ENCODE measurements at places on chromosomes 13 and 19.

DNA sequence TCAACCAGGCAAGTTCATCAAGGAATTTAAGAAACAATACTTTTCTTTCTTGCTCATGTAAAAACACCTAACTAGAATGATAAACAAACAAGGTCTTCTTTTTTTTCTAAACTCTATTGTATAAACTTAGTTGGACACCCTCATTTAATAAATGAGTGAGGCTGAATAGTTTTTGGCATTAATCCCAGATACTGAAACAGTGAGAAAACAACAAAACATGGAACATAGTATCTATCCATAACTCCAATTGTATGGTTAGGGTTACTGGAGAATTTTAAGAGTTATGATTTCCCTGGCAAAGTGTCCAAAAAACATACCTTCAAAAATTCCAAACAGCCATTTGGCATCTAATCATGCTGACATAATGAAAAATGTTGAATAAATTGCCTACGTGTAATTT is 5.8 kb upstream of the POMP start:
- DNase-seq: no peak

DNA sequence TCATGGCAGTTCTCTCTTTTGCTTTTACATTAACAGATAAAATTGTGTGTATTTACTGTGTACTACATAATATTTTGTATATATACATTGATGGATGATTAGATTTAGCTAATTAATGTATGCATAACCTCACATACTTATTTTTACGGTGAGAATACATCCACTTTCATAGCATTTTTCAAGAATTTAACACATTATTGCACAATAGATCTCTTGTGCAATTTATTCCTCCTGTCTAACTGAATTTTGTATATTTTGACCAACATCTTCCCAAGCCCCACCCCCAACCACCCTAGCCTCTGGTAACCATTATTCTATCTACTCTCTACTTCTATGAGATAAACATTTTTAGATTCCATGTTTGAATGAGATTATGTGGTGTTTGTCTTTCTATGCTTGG is 194.7 kb downstream of the RBM26 start:
- no peak for DNase-seq

- DNase-seq: no peak
Measured at GRCh38 chr19:3524904-3525451, 14.0 kb upstream of the TEKTIP1 start.

GRCh38 chr19:53193535-53194222 is 521 bp upstream of the ZNF665 start:
- no peak for DNase-seq

DNA sequence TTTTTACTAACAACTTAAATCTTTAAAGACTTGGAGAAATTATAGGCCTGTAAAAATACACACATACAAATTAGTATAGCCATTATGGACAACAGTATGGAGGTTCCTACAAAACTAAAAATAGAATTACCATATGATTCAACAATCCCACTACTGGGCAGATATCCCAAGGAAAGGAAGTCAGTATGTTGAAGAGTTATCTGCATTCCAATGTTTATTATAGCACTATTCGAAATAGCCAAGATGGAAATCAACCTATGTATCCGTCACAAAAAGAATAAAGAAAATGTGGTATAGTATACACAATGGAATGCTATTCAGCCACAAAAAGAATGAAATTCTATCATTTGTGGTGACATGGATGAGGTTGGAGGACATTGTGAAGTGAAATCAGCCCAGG is 37.2 kb downstream of the SLITRK1 start:
- peak; percentile 52 for DNase-seq

DNA sequence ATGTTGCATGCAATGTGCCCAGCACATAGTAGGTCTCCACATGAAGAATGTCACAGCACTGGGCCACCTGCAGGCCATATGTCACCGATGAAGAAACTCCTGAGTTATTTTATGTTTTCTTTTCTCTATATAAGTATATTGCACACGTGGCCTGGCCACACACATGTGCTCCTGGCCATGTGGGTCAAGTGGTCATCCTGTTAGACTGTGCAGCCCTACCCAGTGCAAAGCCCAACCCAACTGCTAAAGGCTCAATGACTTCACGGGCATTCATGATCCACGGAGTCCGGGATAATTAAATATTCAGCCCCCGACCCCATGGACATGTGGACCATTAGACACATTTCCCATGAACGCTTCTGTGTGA is 163.2 kb downstream of the TEX29 start:
- no peak for DNase-seq

- no peak for DNase-seq
Measured at GRCh38 chr13:32127691-32128090, 96.1 kb downstream of the FRY start.

- DNase-seq: no peak
Measured at GRCh38 chr19:46287585-46287984, 9.3 kb upstream of the HIF3A start.

GRCh38 chr19:2329149-2329478 is 630 bp downstream of the SPPL2B start:
- no peak for DNase-seq

GRCh38 chr13:51225029-51225428 is 2.8 kb downstream of the FAM124A start:
- DNase-seq: no peak

DNA sequence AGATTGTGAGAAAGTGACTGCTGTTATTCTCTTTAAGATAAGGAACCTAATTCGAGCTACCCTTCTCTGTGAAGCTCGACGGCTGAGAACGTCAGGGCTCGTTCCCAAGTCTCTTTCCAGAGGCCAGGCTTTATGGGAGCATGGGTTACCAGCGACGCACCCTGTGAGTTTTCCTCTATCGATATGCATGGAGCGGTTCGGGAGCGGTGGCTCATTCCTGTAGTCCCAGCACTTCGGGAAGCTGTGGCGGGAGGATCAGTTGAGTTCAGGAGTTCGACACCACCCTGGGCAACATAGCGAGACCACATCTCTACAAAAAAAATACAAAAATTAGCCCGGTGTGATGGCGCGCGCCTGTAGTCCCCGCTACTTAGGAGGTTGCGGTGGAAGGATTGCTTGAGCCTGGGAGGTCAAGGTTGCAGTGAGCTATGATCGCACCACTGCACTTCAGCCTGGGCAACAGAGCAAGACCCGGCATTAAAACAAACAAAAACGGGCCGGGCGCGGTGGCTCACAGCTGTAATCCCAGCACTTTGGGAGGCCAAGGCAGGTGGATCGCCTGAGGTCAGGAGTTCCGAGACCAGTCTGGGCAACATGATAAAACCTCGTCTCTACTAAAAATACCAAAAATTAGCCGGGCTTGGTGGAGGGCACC is 681 bp upstream of the ZNF606 start:
- DNase-seq: no peak

DNA sequence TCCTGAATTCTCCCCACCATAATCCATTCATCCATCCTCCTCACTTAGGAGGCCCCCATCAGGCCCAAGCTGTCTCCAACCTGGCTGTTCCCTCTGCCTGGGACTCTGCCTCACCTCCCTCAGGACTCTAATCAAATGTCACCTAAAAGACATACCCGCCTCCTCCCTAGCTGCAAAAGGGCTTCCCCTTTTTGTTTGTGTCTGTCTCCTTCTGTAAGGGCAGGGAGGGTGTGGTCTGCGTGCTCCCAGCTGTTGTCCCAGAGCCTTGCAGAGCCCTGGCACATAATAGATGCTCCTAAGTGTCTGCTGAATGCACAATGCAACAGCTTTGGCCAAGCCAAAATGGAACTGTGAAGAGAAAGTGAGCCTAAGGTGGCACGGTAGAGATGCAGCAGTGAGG is 4.4 kb downstream of the TRIR start:
- no peak for DNase-seq

DNA sequence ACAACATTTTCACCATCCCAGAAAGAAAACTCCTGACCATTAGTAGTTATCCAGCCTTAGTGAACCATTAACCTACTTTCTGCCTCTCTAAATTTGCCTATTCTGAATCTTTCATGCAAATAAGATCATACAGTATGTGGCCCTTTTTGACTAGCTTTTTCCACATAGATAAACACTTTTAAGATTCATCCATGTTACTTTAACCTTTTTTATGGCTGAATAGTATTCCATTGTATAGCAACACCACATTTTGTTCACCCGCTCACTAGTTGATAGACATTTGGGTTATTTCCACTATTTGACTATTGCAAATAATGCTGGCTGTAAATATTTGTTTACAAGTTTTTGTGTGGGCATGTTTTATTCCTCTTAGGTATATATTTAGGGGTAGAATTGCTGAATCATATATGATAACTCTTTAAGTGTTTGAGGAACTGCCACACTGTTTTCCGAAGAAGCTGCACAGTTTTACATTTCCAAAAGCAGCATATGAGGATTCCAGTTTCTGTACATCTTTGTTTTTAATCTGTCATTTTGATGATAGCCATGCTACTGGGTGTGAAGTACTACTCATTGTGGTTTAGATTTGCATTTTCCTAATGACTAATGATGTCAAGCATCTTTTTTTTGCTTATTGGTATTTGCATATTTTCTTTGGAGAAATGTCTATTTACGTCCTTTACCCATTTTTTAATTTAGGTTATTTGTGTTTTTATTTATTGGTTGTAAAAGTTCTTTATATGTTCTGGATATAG is 17.1 kb downstream of the COG6 start:
- no peak for DNase-seq
